ENCODE measurements at places on chromosomes 16 and 17. TPM values are rescaled to one million over a fixed set of nuclear protein-coding genes. Genes with fewer than 3 reads are reported as not detected.

GRCh38 chr17:38872027-38872511, 2.2 kb downstream of the LASP1 start:
- no peak for DNase-seq

Gene FBXL16
- total RNA-seq: 0.20 TPM

Gene ITGAD
- not detected for total RNA-seq

DNA sequence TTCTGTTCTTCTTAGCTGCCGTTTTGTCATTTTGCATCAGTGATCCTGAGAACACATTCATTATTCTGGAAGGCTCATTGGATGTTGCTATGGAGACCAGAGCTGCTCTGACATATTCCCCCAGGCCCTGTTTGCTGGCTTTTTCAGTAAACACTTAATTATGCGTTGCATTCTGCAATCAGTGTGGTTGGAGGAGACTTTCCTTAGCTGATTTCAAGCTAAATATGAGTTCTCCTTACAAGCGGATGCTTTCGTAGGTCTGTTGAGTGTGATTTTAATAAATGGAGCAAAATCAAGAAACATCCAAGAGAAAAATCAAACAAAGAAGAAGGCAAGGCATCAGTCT, 38.2 kb upstream of the NUDT7 start:
- no peak for DNase-seq

- no peak for DNase-seq
Measured at GRCh38 chr17:61822326-61823285, 40.7 kb downstream of the BRIP1 start.

DNA sequence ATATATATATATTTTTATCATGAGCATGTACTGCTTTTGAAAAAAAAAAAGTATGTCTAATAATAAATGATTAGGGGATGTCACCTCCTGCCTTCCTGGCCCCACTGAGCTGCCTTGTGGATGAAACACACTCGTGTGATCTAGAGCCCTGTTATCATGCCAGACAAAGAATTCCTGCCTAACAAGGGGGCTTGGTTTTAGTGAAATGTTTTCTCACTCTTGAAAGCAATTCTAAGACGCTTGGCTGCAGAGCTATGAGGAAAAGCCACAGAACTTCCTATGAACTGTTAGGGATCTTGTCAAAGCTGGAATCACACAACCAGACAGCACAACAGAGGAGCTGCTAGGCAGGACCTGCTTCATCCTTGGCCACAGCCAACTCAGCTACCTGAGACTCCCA, 4.0 kb downstream of the ZDHHC1 start:
- no peak for DNase-seq

GRCh38 chr16:10517868-10518267, 62.5 kb downstream of the EMP2 start:
- DNase-seq: no peak

- DNase-seq: no peak
Measured at GRCh38 chr16:15857724-15858560, 1.1 kb upstream of the MYH11 start.

GRCh38 chr17:41801374-41802271, 10.1 kb downstream of the P3H4 start:
- no peak for DNase-seq

DNA sequence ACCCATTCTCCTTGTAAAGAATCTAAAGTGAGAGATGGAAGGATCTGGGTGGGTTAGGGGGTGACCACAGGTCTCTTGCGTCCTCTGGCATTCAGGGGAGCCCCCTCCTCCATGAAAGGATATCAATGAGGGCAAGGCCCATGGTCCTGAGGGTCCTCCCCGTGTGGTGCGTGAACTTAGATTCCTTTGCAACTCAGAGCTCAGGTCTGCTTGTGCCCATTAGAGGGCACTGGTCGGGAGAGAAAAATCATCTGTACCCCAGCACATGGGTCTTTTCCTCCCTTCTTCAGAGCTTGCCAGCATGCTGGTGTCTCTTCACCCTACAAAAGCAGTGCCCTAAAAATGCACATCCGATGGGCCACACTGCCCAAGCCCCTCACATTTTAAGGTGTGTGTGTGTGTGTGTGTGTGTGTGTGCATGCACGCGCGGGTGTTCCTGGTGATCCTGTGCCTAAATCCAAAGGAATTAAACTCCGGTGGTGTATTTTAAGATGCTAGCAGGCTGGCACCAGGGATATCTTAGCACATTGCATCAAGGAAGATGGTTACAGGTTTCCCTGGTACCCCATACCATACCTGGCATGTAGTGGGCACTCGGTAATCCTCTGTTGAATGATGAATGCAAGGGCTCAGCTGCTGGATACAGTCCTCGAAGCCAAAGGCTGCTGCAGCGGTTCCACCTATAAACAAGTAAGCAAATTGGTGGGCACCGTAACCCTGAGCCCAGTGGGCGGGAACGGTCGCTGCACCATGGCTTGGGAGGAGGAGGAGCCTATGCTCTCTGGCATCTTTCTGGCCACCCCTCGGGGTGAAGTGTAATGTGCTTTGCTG, 4.7 kb downstream of the C1QTNF1 start:
- DNase-seq: no peak

DNA sequence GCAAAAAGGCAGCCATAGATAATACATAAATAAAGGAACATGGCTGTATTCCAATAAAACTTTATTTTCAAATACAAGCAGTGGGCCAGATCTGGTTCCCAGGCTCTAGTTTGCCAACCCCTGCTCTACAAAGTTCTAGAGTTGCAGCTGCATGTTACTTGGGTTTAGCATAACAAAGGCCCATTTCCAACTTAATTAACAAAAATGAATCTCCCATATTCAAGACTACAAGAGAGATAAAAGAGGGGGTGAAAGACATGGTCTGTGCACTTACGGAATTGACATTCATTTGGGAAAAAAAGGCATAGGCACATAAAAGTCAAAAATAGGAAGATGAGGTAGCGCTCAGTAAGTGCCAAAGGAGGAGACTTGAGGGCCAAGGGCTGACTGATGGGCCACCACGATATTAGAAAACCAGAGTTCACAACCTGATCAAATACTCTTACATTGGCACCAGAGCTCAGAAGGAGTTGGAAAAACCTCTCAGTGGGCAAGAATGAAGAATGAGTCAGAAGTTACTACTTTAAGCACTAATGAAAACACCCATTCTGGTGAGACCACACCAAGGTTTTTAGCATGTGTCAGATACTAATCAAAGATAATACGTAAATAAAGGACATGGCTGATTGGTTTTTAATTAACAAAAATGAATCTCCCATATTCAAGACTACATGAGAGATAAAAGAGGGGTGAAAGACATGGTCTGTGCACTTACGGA, 164.0 kb downstream of the VPS53 start:
- DNase-seq: no peak
